ENCODE measurements at places on chromosomes 4 and X.

DNA sequence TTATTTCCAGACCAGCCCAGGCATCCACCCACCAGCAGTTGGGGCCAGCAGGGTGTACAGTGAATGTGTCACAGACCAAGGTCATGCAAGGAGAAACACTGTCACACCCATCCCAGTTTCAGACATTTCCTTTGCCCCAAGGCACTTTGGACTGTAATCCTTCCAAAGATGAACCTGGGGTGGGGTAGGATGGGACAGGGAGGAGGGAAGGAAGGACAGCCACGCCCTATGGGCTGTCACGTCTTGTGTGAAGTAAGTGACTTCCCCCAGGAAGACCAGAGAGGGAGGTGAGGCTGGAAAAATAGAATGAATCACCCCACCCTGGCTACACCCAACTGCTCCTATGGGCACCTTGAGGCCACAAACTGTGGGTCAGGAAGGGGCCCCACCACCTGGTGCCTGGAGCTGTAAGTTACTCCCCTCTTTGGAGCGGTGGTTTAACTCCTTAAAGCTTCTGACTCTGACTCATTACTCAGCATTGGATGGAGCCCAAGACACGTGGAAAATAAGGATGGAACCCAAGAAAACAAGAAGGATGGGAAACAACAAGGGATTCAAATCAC, 349.9 kb upstream of the KLF3 start:
- no peak for DNase-seq

DNA sequence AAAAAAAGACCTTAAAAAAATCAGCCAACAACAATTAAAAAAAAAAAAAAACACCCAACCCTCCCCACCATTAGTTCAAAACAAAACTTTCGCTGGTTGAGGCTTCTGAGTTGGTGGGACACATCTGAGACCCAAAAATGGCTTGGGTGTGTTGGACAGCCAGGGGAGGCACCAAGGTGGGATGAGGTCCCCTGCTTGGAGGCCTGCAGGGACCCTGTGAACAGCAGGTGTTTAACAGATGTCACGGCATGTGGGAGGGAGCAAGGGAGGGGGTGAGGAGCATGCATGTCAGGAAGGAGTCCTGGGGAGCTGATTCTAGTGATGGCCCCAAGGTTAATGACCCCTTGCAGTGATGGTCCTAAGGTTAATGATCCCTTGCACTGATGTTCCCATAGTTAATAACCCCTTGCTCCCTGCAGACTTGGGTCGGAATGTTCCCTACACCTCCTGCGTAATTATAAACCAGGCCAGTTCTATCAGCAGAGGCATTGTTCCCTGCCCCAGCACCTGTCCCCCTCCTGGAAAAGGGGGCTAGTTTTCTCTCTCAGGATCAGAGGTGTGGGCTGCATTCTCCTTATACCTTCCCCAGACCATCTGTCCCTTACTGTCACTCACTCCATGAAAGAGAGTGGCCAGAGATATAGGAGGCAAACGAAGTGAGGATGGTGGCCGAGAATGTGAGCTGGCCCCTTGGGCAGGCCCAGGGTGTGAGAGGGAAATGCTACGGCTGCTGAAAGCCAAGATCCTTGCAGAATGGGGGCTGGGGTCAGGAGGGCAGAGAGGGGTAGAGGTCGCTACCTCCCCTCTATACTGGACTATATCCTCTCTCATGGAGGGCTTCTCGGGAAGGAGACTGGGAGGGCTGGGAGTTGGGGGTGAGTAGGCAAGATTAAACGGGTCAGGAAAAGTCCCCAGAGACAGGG, 2.3 kb upstream of the FOXP3 start:
- DNase-seq, result no peak

DNA sequence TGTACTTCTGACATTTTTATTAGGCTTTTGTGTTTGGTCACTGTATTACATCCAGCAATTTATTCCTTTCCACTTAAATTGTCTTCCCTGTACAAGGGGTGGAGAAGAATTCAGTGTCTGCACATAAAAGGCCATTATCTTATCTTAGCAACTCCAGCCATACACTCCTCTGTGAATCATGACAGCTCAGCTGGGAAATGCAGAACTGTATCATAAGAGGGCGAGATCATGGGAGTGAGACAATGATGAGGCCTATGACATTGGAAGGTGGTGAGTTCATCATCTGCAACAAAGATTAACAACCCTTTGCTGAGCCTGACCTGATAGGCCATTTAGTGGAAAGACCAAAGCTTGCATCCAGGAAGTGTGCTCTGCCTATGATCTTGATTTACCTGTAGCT, 33.3 kb downstream of the SLIT2 start:
- DNase-seq, result no peak

DNA sequence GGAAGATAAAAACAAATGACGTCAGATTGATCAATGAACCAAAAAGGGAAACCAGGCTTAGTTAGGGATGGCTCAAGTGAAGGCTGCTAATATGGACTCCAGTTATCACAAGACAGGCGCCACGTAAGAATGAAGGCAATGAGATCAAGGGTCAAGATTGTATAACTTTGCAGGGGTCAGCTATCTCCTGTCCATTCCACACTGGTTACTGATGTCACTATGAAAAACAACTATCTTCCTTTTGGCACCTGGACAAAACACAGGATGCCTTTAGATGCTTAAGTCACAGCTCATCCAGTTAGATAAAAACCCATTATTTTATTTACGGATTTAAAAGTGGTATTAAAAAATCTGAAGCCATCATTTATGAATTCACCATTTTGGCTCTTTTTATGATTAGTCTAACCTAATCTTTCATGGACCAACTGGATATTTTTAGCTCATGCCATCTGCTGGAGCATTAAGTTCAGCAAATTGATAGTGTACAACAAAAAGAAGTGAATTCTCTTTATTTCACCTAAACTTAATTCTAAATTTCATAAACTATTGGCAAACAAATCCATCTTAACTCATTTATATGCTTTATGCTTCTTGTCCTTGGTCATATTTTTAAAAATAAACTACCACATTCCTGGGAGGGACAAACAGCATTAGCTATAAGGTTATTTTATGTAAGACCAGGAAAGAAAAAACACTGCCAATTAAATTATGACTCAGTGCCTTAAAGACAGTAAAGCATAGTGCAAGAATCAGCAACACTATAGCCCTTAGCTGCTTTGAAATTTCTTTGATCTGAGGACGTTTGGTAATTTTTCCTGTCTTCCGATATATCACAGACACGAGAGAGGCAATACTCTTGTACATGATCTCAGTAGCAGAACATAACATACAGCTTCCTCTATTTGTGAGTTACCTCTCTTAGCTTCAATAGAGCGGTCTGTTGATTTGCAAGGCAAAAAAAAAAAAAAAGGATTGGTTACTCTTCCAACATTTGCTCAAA, 27.0 kb downstream of the DHX15 start:
- no peak for DNase-seq

GRCh38 chrX:123685232-123685631, 47.6 kb downstream of the THOC2 start:
- no peak for DNase-seq

DNA sequence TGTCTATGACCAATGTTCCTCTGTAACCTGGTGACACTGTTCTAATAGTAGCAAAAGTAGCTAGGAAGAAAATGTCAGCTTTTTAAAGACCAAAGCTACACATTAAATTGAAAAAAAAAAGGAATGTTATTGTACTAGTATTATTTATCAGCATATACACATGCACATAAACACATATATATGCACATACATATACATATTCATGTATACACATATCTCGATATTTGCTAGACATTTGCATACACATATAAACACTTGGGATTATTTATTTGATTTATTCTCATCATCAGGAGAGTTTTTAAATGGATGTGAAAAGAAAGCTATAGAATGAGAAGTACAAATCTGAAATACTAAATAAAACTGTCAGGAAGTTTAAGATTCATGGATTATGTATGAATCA, 21.3 kb upstream of the NEIL3 start:
- no peak for DNase-seq

DNA sequence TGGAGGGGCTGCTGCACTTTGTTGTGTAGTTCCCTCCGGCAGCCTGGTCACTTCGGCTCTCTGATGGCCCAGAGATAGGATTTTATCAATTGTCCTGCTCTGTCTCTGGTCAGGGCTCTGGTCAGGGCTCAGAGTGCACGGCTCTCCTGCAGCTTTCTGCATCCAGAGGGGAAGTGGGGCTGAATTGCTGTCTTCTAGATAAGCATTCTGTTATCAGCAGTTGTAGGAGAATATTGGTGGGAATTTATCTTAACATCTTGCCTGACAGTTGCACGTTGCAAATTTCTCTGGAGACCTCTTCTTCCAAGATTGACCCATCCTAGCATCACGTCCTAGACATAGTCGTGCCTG, 62.8 kb downstream of the FAM193A start:
- DNase-seq, result no peak
